Activated CD4-positive, alpha-beta T cell treated with anti-CD3 and anti-CD28 coated beads, Interleukin-2, Interleukin-4, amounts not matched to agents 100 ng/mL and 50 ng/mL, durations not matched to agents 16 hours and 8 hours (primary cell): ENCODE measurements at places on chromosomes 2 and 18.

DNA sequence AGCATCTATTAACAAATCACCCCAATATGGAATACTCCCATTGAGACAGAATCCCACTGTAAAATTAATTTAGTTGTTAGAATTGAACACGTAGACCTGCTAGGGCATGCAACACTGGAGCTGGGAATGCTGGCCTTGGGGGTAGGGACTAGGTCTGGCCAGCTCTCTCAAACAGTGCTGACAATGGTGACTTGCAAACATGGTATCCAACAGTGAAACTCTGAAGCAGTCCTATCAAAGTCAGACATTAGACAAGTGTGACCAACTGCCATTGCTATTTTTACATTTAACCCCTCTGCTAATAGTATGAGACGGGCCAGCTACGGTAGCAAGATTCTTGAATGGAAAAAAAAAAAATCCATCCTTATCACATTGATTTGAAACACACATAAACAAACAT lies 7.2 kb downstream of the E2F6 start:
- DNase-seq, result no peak

DNA sequence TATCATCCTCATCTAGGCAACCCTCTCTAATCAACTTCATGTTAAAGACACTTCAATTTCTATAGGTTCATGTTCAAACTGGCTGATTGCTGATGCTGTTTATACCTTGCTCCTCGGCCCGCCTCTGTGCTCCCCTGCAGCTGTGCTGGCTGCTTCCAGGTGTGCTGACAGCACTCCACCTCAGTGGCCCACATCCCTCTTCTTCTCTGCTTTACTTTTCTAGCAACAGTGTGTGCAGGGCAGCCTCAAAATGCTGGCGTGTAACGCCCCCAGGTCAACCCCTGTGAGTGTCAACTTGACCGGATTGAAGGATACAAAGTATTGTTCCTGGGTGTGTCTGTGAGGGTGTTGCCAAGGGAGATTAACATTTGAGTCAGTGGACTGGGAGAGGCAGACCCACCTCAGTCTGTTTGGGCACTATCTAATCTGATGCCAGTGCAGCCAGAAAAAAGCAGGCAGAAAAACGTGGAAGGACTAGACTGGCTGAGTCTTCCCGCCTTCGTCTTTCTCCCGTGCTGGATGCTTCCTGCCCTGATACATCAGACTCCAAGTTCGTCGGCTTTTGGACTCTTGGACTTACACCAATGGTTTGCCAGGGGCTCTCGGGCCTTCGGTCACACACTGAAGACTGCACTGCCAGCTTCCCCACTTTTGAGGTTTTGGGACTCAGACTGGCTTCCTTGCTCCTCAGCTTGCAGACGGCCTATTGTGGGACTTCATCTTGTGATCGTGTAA lies 94.7 kb downstream of the COL6A3 start:
- no peak for DNase-seq

DNA sequence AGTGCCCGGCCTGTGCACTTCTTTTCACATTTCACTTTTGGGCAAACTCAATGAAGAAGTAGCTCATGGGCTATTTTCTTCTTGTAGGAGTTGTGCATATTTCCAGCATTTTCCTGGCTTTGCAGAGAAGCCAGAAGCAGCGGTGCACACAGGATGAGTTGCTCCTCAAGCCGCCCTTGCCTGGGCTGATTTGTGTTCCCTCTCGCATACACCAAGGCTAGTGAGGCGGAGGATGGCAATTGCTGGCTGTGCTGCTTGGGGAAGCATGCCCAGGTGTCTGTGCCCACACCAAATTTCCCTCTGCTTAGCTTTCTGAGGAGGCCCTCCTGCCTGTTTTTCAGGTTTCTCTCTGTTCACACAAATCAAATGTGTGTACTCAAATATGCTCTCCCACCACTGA lies 85.4 kb upstream of the TMEM200C start:
- no peak for DNase-seq

DNA sequence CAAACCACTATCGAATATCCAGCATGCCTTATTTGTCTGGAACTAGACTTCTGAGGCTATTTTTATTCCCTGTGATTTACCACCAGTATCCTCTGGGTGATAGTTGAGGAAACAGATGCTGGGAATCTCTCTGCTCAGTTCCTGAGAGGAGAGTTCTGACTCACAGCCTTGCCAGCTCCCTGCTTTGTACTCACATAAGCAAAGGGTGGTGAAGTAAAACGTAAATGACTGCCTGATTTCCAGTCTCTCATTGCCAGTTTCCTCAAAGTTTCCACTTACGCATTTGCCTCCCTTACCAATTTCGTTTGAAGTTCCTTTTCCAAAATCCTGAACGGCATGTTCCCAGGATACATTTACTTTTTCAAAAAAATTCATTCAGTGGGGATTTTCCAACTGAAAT lies 69.2 kb upstream of the HNRNPA3 start:
- DNase-seq, result no peak

DNA sequence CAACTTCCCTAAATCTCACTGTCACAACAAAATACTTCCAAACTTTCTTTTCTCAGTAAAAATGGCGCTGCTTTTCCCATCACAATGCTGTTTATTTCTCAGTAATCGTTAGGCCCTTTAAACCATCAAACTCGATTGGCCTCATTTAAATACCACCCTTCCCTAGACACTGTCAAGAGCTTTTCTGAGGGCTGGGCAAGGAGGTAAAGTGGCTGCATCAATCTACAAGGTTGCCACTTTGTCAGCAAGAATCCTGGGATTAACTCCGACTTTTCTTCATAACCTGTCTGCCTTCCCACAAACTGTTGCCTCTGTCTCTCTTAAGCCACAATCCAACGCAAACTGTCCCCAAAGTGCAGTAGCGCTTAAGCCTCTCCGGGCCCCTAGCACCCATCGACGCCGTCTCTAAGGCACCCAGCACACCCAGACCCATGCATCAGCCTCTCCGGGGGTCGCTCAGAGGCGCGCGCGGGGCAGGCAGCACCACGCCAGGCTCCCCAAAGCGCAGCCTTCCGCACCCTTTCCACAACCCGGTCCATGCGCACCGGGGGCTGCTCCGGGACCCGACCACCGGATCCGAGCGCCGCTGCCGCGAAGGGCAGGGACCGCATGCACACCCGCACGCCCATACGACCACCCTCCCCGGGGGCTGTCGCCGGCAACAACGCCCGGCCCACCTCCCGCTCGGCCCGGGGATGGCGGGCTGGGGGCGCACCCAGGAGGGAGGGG lies 683 bp downstream of the MBOAT2 start:
- DNase-seq, result no peak

DNA sequence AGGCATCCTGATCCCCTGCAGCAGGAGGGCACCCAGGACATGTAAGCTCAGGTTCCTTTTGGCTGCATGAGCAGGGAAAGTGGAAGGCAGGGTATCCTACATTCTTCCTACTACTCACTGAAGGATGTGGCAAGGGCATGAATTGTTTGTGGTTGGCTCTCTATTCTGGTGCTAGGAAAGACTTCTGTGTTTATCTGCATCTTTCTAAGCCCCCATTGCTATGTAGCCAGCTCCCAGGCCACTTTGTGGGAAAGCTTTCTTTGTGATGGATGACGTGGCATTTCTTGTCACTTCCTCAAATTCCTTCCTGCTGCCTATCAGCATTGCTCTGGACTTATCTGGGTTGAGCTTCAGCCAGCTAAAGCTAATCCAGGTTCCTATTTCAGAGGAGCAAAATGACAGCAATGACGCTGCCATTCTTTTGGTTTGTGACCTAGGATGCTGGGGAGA lies 46.2 kb downstream of the MEIS1 start:
- no peak for DNase-seq

DNA sequence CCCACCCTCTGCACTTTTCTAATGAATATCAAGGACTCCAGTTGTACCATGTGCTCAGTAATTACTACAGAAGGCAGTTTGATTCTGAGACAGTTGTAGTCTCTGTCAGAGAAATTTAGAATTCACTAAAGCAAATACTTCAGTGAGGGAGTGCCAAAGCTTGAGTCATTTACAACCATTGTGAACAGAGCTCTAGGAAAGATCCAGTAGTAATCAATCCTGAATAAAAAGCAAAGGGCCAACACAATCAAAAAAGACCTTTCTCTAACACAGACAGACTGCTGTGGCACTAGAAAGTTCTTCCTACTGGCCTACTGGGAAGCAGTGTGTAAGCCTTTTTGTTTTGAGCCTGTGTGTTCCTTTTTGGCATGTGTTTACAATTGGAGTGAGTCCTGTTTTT lies 135.6 kb upstream of the UNC80 start:
- no peak for DNase-seq

- no peak for DNase-seq
Measured at GRCh38 chr18:76495006-76495370, at the start of gene ZNF516. Gene ZNF516 (minus strand): TSS chr18:76495242. CDS start chr18:76443054, 52,188 bp downstream.

DNA sequence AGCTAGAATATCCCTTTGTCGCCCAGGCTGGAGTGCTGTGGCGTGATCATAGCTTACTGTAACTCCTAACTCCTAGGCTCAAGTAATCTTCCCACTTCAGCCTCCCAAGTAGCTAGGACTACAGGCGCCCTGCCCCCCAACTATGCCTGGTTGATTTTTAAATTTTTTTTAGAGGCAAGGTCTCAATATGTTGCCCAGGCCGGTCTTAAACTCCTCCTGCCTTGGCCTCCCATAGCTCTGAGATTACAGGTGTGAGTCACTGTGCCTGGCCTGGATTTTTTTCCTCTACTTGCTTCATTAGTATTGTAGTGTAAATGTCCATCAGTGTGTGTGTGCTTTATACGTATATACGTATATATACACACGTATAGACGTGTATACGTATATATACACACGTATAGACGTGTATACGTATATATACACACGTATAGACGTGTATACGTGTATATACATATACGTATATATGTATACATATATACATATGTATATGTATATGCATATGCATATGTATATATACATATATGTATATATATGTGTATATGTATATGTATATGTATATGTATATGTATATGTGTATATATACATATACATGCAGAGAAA lies 124.4 kb downstream of the DIS3L2 start:
- DNase-seq, result no peak

DNA sequence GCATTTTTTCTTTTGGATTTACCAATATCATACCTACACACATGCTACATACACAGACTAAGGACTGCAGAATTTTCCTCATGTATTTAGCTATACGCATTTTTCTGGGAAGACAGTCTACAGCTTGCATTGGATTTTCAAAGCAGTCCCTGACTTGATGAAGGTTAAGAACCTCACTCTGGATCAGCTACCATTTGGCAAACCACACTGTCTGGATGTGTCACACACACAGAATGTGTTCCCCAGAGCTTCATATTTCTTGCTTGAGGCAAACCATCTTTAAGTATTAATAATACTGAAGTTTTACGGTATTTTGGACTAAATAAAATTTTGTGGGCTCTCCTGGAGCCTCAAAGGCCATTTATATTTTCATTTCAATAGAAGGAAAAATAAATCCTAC lies 102.3 kb downstream of the TCF4 start:
- no peak for DNase-seq

- DNase-seq, result no peak
Measured at GRCh38 chr2:127841466-127842178, 16.3 kb downstream of the POLR2D start.

- DNase-seq, result no peak
Measured at GRCh38 chr2:27182346-27182745, 29.5 kb upstream of the ATRAID start.

GRCh38 chr18:59359576-59359952 lies 499 bp upstream of the LMAN1 start:
- no peak for DNase-seq
